ENCODE measurements at places on chromosomes 12 and 14.

DNA sequence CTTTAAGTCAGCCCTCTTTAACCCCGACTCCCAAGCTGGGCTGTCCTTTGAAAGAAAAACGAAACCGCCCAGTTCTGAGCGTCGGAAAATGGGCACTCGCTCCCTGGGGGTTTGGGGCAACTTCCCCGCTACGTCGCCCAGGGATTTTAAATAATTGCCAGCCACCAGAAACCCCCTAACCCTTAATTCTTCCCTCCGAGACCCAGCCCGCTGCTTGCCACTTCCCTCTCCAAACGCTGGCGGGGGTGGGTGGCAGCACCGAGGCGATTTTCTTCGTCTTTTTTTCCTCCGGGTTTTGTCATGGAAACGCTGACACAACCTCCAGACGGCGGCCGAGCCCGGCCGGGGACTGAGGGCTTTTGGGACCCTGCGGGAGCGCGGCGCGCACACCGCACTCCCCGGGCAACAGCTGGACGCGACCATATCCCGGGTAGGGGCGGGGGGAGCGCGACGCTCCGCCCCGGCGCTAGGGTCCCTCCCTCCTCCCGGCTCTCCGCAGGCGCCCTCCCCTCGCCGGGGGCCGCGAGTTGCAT lies at the start of gene CHST11:
CHST11 (plus strand) TSS at position 532 of the 533 bp plus-strand sequence.
- DNase-seq, result peak; percentile 95

GRCh38 chr14:45181329-45181728 lies 45.6 kb downstream of the FANCM start:
- no peak for DNase-seq

DNA sequence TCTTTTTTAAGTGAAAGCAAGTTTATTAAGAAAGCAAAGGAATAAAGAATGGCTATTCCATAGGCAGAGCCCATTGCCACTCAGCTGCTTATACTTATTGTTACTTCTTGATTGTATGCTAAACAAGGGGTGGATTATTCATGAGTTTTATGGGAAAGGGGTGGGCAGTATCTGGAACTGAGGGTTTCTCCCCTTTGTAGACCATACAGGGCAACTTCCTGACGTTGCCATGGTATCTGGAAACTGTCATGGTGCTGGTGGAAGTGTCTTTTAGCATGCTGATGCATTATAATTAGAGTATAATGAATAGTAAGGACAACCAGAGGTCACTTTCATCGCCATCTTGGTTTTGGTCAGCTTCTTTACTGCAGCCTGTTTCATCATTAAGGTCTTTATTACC lies 66.3 kb upstream of the AMN start:
- DNase-seq, result no peak

GRCh38 chr14:93675651-93676050 lies 112.6 kb downstream of the PRIMA1 start:
- DNase-seq, result no peak

DNA sequence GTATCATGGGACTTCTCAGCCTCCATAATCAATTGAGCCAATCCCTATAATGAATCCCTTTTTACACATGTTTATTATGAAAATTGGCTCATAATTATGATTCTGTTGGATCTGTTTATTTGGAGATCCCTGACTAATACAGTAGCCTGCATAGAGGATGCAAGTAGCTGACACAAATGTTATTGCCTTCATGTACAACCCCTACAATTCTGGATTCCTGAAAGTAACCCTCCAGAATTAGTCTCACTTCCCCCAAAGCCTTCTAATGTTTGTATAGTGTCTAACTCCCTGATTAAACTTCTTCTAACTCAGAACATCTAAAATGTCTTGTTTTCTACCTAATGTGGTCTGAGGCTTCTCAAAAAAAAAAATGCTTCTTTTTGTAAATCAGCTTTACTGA lies 6.6 kb upstream of the SMIM10L1 start:
- no peak for DNase-seq

DNA sequence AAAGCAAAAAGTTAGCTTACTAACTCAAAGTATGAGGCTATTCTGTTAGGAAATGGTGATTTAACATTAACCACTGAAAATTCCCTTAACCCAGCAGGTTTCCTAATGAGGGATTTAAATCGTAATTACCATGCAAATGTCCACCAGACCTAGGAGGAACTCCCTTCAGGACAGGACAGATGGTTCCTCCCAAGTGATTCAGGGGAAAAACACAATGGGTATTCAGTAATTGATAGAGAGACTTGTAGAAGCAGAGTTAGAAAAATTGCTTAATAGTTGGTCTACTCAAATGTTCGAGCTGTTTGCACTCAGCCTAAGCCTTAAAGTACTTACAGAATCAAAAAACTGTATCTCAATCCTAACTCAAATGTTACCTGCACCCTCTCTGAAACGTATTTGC lies 21.6 kb downstream of the RERGL start:
- DNase-seq, result no peak

- DNase-seq, result no peak
Observed at GRCh38 chr12:60475825-60476224, 880.0 kb downstream of the SLC16A7 start.
